NCI-H2171 (cell line): ENCODE measurements at places on chromosomes 7 and 10.

GRCh38 chr10:132883391-132883881, 58.9 kb downstream of the CFAP46 start:
- no peak for DNase-seq

GRCh38 chr7:14377646-14378266, 388.3 kb upstream of the ETV1 start:
- no peak for DNase-seq

GRCh38 chr7:138115047-138115446, 38.8 kb downstream of the AKR1D1 start:
- no peak for DNase-seq

DNA sequence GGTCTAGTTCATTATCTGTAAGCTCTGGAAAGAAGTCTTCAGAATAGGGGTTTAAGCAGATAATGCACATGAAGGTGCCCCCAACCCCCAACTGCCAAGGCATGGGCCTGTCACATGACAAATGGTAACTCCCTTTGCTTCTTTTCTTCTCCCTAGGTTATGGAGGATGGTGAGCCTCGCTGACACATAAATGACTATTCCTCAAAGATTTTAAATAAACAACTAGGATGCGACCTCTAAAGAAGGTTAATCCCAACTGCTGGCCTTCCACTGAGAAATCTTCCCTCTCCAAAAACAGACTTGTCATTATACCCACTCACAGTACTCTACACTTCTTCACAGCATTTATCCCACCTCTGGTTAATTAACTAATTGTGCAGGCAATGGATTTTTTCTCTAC, 75.7 kb upstream of the FAM133B start:
- no peak for DNase-seq

DNA sequence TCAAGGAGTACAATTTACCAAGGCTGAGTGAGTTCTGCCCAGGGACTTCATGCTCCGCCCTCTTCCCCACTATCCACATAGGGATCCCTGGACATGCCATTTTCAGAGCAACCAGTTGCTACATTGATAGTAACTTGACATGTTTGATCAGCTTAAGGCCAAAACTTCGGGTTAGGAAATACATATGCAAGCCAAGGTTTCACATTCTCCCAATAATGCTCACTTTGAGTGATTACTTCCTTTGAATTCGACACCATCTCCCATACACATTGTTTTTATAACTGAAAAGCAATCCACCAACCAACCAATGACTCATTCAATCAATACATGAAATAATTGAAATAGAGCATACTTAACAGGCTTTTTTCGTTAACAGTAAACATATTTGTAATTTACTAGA, 137.9 kb downstream of the GLI3 start:
- DNase-seq = no peak

DNA sequence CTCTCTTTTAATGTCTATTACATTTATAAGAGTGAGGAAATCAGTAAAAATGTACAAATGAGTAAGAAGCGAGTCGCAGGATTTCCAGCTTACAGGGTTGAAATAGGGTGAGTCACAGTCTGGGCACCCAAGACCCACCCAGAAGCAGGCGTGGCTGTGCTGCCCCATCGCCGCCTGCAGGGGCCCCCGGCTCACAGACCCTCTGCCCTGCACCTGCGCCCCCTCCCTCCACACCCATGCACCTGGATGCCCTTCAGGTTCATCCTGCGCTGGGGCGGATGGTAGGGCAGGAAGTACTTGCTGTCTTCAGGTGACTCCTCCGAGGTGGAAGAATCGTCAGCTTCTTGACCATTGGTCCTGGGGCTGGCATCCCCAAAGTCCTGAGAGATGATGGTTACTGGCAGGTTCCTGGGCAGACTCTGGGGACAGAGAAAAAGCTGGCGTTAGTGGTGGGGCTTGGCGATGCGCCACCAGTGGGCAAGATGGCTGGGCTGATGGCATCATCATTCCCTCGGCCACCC, 90.2 kb upstream of the GNA12 start:
- no peak for DNase-seq

DNA sequence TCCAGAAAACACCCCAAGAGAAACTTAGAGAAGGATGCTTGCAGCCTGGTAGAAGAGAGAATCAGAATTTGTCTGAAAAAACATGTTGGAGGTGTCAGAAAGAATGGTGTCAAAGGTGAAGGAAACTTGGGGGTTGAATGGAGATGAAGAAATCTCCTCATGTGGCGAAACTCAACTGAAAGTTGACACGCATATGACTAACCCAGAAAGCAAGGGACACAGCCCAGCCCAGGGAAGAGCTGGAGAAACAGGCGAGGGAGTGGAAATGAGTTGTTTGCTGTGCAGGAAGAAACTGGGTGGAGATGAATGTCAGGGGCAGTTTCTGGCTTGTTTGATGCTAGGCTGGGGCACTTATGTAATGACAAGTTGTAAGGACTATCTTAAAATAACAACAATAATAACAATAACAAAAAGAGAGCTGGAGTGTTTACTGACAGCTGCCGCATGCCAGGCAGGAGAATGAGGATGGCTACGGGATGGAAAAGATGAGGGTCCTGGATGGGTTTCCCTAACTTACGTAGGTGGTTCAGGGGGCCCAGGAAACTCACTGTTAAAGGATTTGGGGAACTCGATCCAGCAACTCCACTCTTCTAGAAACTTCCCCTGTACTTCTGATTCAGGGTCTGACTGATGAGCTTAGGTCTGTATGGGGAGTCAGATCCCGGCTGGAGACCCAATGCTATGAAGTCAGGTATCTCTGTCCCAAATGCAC, 57.4 kb downstream of the MAP3K8 start:
- no peak for DNase-seq

GRCh38 chr7:44565795-44566559, 7.7 kb downstream of the DDX56 start:
- no peak for DNase-seq

- DNase-seq = no peak
Observed at GRCh38 chr10:133180965-133181639, 21.1 kb downstream of the KNDC1 start.

GRCh38 chr7:50812841-50813475, 30.3 kb upstream of the GRB10 start:
- DNase-seq = no peak

- DNase-seq = no peak
Observed at GRCh38 chr10:129730272-129730992, 233.6 kb downstream of the EBF3 start.

DNA sequence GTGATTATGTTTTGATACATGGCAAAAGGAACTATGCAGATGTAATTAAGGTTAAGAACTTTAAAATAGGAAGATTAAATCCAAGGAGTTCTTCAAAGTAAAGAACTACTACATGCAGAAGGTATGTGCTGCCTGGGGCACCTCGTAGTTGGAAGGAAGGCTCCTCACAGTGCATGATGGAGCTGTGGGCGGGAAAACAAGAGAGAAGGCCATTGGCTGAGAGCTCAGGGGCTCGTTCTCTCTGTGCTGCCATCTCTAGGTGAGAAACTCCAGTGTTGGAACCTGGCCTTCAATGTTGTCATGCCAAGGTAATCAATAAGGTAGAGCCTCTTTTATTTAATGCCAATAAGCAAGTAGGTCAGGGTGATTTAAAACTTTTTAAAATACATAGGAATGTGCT, 391.4 kb upstream of the ETV1 start:
- DNase-seq = no peak

DNA sequence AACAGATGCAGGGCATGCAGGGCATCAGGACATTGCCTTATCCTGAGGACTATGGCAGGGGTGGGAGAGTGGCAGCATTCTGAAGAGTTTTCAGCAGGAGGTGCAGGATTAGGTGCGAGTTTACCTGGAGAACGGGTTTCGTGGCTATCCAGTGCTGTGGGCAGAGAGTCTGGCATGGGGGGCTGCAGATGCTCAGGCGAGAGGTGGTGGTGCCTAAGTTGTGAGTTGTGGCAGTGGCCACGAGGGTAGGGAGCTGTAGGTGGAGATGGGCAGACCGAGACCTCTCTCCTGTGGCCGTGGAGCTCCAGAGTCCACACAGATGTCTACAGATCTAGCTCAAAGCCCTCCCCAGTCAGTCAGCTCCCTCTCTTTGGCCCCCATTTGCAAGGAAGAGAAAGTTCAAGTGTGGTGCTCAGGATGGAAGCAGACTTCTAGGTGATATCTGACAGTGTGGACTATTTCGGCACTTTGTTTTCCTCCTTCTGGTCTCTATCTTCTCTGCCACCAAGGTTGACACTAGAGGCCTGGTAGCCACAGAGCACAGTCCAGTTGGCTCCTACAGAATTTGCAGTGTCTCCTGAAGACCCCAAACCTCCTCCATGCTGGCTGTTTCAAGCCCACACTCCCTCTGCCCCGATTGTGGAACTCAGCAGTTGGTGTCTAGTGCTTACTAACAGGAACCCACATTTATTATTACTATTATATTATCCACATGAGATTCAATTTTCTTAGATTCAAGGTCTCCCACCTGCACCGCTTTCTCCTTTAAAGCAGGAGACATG, 955.7 kb upstream of the ZNF722 start:
- DNase-seq = no peak
